Left ventricle myocardium superior (tissue), 1 donor: ENCODE measurements at places on chromosomes 16 and 17. TPM values are rescaled to one million over a fixed set of nuclear protein-coding genes. Genes with fewer than 3 reads are reported as not detected.

GRCh38 chr16:73026754-73027684 is 20.9 kb downstream of the ZFHX3 start:
- no peak for DNase-seq

Gene ADAM11
- total RNA-seq = 27.2 TPM

Gene TK1
- total RNA-seq = 2.1 TPM

Gene PRR15L
- total RNA-seq = not detected
